Amygdala (tissue), 56 donors: ENCODE measurements at places on chromosomes 6 and 20.
A peak's percentile ranks its signal among the peaks of the same experiment; 100 is the strongest.

- no peak for DNase-seq
Observed at GRCh38 chr6:140554421-140554820, 1180.0 kb upstream of the CITED2 start.

DNA sequence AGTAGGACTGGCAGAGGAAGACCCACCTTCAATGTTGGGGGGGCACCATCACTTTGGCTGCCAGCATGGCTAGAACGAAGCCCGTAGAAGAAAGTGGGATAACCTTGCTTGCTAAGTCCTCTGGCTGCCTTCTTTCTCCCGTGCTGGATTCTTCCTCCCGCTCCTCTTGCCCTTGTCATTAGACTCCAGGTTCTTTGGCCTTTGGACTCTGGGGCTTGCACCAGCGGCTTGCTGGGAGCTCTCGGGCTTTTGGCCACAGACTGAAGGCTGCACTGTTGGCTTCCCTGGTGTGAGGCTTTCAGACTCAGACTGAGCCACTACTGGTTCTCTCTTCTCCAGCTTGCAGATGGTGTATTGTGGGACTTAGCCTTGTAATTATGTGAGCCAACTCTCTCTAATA is 28.2 kb downstream of the GSTA2 start:
- no peak for DNase-seq

GRCh38 chr6:92708270-92708669 is 711.1 kb downstream of the EPHA7 start:
- no peak for DNase-seq

DNA sequence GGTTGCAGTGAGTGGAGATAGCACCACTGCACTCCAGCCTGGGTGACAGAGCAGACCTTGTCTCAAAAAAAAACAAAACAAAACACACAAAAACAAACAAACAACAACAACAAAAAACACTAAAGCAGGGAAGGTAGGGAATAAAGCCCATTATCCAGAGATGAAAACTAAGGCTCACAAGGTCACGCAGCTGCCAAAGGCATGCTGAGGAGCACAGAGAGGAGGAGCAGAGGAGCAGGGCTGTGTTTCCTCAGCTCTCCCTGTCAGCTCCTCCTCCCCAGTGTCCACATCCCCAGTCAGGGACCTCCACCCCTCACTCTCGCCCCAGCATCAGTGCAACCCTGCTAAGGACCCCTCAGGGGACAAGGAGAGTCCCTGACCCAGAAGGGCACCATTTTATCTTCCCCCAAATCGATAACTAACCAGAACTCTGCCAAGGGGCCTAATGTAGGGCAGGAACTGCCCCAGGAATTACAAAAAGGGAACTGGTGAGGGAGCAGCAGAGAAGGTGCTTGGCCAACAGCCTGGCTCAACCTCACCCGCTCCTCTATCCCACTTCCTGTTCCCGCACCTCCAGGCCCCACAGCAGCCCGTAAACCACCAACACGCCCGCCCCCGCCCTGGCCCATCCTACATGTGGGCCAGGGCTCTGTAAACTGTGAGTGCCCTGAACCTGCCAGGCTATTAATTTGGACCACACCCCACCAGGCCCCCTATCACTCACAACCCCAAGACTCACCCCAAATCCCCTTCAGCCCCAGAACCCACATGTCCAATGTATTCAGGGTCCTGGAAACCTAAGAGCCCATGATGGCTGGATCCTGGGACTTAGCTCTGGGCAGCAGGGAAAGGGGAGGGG is 9.0 kb downstream of the TEAD3 start:
- DNase-seq = no peak

- no peak for DNase-seq
Observed at GRCh38 chr6:15114061-15114460, 131.8 kb upstream of the JARID2 start.

- DNase-seq = no peak
Observed at GRCh38 chr20:17824676-17825251, 125.0 kb downstream of the BANF2 start.

DNA sequence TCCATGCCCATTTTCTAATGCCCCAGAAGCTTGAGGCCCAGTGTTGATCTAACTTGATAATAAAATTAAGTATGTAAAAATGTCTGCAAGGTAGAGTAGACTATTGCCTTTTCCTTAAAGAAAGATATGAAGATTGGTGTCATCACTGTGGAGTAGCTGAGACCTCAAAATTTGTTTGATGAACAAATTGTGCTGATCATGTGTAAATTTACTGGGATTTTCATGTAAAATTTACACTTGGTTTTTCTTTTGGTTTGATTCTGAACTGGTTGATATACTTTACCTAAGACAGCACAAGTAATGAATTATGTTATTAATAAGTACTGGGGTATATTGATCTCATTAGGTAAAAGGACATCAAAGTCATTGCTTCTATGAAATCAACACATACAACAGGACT is 207.3 kb downstream of the COL19A1 start:
- DNase-seq = no peak

DNA sequence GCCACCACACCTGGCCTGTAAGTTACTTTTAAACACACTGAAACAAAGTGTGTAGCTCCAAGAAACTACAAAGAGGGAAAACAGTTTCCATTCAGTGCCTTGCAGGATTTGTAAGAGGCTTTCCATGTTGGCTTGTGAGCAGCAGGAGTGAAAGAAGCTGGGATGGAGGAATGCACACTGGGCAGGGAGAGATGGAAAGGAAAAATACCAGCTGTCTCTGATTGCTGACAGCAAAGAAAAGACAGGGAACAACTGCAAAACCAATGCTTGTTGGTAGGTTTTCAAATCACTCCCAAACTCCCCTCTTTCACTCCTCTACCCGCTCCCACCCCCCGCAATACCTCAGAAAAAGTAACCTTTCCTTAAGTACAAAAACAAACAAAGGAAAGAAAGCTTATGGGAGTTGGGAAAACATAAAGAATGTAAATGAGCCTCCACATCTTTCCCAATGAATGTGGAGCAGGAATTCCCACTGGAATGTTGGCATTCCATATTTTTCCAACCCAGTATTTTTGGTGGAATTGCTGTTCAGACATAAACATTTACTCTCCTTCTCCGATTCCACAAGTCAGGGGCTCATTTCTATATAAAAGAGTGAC is 166.1 kb downstream of the THBS2 start:
- no peak for DNase-seq

- DNase-seq = no peak
Observed at GRCh38 chr20:4147319-4147718, 132.0 kb upstream of the RNF24 start.

DNA sequence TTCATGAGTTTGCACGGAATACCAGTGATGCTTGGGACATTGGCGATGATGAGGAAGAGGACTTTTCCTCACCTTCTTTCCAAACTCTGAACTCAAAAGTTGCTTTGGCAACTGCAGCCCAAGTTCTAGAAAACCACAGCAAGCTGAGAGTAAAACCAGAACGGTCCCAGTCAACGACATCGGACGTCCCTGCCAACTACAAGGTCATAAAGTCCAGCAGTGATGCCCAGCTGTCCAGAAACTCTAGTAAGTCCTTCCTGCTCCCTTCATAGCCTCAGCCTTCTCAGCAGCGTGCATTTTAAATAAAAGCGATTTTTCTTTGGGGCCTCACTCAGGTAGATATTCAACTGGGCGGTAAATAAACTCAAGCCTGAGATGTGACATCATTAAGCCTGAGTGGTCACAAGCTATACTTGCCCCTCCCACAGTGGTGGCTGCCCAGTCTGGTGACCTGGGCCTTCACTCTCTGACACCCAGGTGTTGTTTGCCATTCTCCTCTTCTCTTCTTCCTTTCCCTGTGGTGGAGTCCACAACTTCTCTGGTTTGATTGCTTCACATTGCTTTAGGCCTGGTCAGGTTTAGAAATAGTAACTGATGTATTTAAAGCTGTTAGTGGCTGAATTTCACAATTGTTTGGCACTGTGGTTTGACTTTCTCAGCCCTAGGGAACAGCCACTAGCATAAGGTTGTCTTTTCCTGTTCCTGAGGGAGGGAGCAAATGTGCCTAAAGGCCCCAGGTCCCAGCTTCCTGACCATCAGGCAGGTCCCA is 21.6 kb upstream of the TMEM217 start:
- no peak for DNase-seq

DNA sequence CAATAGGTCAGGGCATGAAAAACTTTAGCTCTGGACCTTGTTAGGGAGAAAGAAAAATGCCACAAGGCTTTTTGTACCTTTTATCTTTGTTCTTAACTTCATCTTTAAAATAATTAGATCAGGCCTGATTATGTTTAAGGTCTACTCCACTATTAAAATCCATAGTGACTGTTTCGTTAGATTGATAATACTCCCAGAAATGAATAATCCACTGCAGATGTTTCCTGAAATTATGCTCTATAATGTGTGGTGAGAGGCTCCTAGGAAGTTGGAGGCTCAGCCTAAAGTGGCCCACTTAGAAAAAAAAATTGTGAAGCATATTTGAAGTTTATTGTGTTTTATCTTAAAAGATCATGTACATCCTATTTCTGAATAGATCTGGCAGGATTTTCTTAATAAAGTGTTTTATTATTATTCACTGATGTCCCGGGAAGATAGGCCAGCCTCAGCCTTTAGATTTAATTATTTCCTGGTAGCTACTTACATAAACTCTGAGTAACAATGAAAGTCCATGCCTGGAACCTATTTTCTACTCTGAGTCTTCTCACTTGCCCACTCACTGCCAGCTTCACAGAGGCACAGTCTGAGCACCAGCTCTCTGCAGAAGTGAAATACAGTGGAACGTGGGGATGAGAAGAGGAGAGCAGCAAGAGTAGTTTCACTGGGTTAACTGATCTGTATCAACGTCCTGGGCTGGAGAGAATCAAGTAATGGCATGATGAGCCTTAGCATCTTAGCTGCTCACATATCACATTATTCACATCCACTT is 126.8 kb upstream of the TMEM170B start:
- DNase-seq = peak; percentile 10

GRCh38 chr6:150079604-150080003 is 10.7 kb upstream of the ULBP3 start:
- DNase-seq = no peak

- no peak for DNase-seq
Observed at GRCh38 chr6:29424168-29424567, 9.4 kb downstream of the OR12D1 start.

DNA sequence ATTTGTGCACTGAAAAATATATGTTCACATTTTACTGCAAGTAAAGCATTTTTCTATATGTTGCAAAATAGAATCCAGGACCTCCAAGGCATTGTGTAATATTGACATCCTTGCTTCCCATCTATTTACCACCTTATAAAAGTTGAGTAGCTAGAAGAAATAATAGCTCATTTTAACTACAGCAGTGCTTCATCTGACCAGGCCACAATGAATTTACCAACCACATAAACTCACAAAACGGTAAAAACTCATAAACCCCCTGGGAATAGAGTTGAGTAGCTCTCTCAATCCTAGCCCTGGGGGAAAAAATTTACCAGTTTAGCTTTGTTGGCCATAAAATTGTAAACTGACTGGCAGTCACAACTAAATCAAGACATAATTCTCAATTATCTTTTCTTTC is 3.9 kb downstream of the ATXN1 start:
- no peak for DNase-seq

DNA sequence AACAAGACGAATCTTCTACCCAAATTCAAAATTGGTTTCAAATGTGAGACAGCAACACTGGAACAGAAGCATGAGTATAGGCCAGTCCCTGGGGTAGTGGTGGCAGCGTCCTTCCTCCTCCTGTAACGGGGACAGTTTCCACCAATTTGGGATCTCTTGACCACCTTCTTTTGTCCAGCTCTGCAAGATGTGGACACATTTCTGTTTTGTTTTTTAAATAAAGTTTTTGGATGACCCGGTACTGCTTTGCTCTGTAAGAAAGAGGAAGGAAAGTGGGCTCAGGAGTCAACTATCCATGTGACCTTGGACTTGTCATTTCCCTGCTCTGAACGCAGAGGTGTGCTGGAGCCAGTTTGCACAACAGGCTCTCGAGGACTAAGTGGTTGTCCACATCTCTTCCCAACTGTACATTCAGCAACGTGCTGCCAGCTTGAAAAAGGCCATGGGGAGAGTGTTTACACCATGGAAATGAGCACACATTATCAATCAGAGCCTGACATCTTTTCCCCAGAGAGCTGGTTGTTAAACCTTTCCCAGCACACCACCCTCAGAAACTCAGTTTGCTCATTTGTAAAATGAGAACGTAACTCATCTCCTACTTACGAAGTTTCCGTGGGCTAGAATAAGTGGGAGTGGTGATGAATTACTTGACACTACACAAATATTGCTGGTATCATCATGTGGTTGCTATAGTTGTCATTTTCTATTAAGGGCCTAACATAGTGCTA is 66.5 kb downstream of the ADTRP start:
- DNase-seq = no peak

GRCh38 chr6:126804332-126805064 is 314.0 kb upstream of the RSPO3 start:
- DNase-seq = peak; percentile 7

GRCh38 chr6:56821005-56821432 is 133.9 kb upstream of the BEND6 start:
- no peak for DNase-seq

DNA sequence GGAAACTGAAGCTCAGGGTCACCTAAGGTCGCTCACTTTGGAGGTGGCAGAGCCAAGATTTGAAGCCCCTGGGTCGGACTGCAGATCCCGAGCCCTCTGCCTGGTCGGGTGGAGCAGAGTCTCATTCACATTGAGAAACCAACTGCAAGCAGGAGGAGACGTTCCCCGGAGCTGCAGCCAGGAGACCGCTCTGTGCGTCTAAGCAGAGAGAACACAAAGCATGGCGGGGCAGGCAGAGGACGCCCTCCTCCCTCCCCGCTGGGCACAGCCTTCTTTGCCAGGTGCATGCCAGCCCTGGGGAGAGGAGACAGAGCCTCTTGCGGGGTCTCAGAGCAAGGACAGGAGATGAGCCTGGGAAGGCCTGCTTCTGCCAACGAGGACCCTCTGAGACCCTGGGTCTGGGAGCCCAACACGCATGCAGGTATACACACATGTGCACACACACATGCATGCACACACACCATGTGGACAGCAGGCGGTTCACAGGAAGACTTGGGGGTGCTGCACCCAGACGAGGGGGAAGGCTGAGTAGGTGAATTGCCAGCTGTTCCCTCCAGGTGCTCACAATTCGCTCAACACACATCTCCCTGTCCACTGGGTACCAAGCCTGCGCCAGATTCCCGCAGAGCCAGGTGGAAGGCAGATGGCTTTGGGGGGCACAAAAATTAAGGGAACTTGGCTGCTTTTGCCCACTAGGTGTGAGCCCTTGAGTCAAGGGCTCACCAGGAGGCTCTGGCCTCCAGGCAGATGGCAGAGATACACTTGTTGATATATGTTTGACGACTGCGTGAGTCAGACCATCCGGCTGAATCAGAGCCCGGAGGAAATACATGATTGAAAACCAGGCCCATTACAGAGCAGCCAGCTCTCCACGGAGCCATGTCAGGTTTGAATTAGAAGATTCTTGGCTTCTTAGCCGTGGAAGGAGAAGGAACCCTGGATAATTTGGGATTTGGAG is 5.5 kb upstream of the NTSR1 start:
- no peak for DNase-seq

DNA sequence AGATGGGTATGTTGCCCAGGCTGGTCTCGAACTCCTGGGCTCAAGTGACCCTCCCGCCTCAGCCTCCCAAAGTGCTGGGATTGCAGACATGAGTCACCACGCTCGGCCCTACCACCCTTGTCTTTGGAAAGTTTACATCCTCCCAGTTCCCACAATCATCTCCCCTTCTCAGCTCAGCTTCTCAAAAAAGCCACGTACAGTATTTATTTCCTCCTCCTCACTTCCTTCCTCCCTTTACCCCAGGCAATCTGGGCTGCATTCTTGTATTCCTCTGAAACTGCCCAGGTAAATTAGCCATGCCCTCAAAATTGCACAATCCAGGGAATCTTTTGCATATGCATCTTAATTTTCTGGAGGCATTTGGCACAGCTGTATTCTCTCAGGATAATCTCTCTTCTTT is 7.4 kb upstream of the SLC23A2 start:
- no peak for DNase-seq

- DNase-seq = no peak
Observed at GRCh38 chr6:150915880-150916265, 50.4 kb downstream of the MTHFD1L start.
